Activated CD4-positive, alpha-beta T cell treated with anti-CD3 and anti-CD28 coated beads, Interleukin-2, amount 10 ng/mL, durations not matched to agents 7 days and 5 days (primary cell): ENCODE measurements at places on chromosomes 7 and 10. TPM values are rescaled to one million over a fixed set of nuclear protein-coding genes. Genes with fewer than 3 reads are reported as not detected.
A peak's percentile ranks its signal among the peaks of the same experiment; 100 is the strongest.

DNA sequence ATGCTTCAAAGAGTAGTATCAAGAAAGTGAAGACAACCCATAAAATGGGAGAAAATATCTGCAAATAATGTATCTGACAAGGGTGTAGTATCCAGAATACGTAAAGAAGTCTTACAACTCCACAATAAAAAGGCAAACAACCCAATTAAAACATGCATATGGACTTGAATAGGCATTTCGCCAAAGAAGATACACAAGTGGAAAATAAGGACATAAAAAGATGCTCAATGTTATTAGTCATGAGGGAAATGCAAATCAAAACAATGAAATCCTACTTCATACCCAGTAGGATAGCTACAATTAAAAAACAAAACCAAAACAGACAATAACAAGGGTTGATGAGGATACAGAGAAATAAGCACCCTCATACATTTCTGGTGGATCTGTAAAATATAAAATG, 79.2 kb downstream of the NUDCD3 start:
- H3K4me1 ChIP-seq = peaks cover 11% of the 10 kb centered on the region
- no peaks in the 10 kb centered on the region for H3K27me3 ChIP-seq
- H3K36me3 ChIP-seq = peaks cover 42% of the 10 kb centered on the region
- no peak for DNase-seq
- H3K27ac ChIP-seq = no peak overlapping the region

GRCh38 chr7:132519936-132520335, 56.3 kb downstream of the PLXNA4 start:
- H3K4me3 ChIP-seq = no peak overlapping the region
- peaks cover 18% of the 10 kb centered on the region for H3K4me1 ChIP-seq
- no peaks in the 10 kb centered on the region for H3K27me3 ChIP-seq

- H3K4me1 ChIP-seq = no peaks in the 10 kb centered on the region
- no peak for DNase-seq
- H3K27ac ChIP-seq = no peak overlapping the region
These were observed 220.1 kb downstream of the PPP1R3A start for GRCh38 chr7:113698556-113699220.

- H3K27me3 ChIP-seq = no peaks in the 10 kb centered on the region
- H3K27ac ChIP-seq = no peak overlapping the region
- no peak for DNase-seq
- H3K4me3 ChIP-seq = no peak overlapping the region
- H3K36me3 ChIP-seq = no peaks in the 10 kb centered on the region
These were observed 502.8 kb downstream of the SORCS1 start for GRCh38 chr10:106661767-106662140.

The AKR1E2 gene
- total RNA-seq = 13.8 TPM

The XRCC2 gene
- total RNA-seq = 14.6 TPM

DNA sequence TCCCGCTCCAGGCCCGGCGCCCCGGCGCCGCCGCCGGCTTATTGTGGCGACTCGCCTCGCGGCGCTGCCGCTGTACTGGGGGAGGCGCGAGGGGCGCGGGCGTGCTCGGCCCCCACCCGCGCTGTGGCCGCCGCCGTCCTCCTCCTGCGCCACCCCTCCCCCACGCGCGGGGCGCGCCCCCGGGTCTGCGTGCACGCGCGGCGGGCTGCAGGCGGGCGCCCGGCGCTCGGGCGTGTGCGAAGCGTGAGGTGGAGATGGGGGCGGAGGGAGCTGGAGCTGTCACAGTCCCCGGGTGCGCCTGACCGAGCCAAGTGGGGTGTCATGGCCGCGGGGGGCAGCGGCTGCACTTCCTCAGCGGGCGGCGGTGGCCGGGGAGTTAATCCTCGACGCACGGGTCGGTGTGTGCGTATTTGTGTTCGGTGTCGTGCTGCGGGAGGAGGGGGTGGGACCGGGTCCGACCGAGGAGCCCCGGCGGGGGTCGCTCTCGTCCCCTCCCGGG, 672 bp downstream of the LCOR start:
- peak overlapping the region; percentile 85 for H3K27ac ChIP-seq
- H3K4me3 ChIP-seq = peak overlapping the region; percentile 76
- H3K36me3 ChIP-seq = peaks cover 8% of the 10 kb centered on the region
- peaks cover 48% of the 10 kb centered on the region for H3K4me1 ChIP-seq
- H3K27me3 ChIP-seq = no peaks in the 10 kb centered on the region
- DNase-seq = peak; percentile 87

- no peaks in the 10 kb centered on the region for H3K4me1 ChIP-seq
- H3K27ac ChIP-seq = no peak overlapping the region
- DNase-seq = no peak
- H3K36me3 ChIP-seq = no peaks in the 10 kb centered on the region
These were observed 68.9 kb upstream of the ST8SIA6 start for GRCh38 chr10:17523246-17523753.

The PRLHR gene
- not detected for total RNA-seq

The LBX1 gene
- not detected for total RNA-seq

- no peak for DNase-seq
- H3K27ac ChIP-seq = no peak overlapping the region
- no peaks in the 10 kb centered on the region for H3K36me3 ChIP-seq
- no peak overlapping the region for H3K4me3 ChIP-seq
- no peaks in the 10 kb centered on the region for H3K4me1 ChIP-seq
These were observed 528.9 kb downstream of the MAGI2 start for GRCh38 chr7:78924581-78924980.

DNA sequence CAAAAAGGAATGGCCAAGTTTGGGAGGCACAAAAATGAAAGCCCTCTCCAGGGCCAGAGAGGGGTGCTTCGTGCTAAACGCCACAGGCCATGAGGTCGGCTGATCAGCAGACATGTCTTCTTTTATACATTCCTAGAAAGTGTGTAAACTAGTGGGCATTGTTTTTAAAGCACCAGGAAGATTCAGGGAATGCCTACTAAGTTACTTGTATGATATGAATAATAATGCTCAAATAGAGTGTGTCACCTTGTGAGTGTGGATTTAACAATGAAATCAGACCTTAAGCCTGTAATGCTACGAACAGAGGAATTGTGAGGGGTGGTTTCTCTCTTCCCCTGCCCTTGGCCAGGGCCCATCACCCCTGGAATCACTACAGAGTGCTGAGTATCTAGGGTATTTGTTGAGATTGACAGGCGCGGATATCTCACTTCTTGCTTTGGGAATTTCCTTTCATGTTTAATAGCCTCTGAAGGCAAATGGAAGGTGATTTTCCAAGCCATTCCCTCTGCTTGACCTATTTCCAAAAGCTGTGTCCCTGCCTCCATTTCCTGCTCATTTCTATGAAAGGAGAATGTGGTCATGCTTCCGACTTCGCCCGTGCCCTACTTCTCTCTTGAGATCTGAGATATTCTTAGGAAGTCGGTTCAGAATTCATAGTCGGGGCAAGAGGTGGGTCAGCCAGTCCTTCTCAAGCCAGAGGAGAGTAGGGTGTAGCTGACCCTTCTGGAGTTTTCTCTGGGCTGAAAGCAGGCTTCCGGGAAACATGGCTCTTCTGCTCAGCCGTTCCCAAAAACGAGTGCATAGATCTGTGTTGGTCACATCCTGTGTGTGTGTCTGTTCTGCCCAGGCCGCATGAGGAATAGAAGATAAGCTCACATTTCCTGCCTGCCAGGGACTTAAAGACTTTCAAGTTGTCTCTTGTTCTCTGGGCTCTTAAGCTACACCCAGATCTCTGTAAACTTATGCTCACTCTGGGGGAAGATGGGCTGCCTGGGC, 167.8 kb upstream of the ITGB1 start:
- H3K27ac ChIP-seq = peak overlapping the region; percentile 93
- no peak overlapping the region for H3K4me3 ChIP-seq
- DNase-seq = peak; percentile 61

The CDK6 gene
- 95.4 TPM for total RNA-seq

- no peaks in the 10 kb centered on the region for H3K36me3 ChIP-seq
- no peak overlapping the region for H3K4me3 ChIP-seq
- peaks cover under 1% of the 10 kb centered on the region for H3K27me3 ChIP-seq
- no peak for DNase-seq
- H3K27ac ChIP-seq = no peak overlapping the region
These were observed 210.9 kb downstream of the CREB5 start for GRCh38 chr7:28623105-28623730.

DNA sequence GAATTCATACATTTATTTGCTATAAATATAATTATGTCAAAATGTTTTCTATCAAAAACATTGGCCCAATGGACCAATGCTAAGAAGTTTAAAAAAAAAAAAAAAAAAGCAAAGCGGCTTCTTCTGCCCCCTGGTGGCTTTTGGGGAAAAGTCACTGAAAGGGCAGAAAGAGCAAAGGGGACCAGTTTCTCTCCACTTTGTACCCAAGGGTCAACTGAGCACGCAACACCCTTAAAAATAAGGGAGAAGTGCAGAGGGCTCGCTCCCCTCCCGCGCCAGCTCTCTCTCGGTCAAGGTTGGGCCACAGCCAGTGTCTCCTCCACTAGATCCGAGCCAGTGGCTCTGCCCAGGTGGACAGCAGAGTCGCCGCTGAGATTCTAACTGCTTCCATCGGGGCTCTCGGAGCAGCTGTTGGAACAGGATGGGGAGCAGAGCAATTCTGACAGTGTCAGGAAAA, 136.4 kb upstream of the FGFR2 start:
- DNase-seq = no peak
- peaks cover 24% of the 10 kb centered on the region for H3K27me3 ChIP-seq
- peaks cover 3% of the 10 kb centered on the region for H3K4me1 ChIP-seq
- H3K4me3 ChIP-seq = no peak overlapping the region

- H3K36me3 ChIP-seq = peaks cover 78% of the 10 kb centered on the region
- H3K4me3 ChIP-seq = peak overlapping the region; percentile 92
- peak overlapping the region; percentile 92 for H3K27ac ChIP-seq
- peaks cover 74% of the 10 kb centered on the region for H3K4me1 ChIP-seq
- H3K27me3 ChIP-seq = no peaks in the 10 kb centered on the region
- peak; percentile 76 for DNase-seq
These were observed 12.7 kb downstream of the HNRNPF start for GRCh38 chr10:43396061-43396927.

DNA sequence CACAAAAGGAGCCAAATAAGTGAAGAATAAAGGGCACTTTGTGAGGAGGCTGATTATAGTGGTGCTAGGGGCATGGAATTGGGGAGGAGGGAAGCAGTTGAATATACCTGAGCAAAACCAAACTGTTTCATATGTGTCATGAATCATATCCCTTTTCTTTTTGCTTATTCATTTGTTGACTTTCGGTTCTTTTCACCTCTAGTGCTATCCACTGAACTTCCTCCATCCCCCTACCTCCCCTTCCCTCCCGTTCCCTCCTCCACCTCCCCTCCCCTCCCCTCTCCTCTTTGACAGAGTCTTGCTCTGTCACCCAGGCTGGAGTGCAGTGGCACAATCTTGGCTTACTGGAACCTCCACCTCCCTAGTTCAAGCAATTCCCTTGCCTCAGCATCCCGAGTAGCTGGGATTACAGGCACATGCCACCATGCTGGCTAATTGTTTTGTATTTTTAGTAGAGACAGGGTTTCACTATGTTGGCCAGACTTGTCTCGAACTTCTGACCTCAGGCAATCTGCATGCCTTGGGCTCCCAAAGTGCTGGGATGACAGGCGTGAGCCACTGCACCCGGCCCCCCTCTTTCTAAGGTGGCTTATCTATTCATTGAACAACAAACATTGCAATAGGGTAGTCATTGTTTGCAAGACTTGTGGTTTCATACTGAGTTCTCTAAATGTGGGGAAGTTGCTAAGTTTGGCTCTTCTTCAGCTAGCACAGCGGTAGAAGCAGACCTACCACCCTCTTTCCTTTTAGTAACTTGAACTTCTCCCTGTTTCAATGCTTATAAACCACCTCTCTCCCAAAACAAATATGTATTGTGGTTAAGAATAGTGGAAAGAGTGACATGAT, 150.4 kb upstream of the PRPS1L1 start:
- DNase-seq = no peak
- no peaks in the 10 kb centered on the region for H3K36me3 ChIP-seq
- no peak overlapping the region for H3K27ac ChIP-seq
- H3K4me1 ChIP-seq = peaks cover 9% of the 10 kb centered on the region
- H3K27me3 ChIP-seq = peaks cover 9% of the 10 kb centered on the region

The FAM3C gene
- total RNA-seq = 12.2 TPM

DNA sequence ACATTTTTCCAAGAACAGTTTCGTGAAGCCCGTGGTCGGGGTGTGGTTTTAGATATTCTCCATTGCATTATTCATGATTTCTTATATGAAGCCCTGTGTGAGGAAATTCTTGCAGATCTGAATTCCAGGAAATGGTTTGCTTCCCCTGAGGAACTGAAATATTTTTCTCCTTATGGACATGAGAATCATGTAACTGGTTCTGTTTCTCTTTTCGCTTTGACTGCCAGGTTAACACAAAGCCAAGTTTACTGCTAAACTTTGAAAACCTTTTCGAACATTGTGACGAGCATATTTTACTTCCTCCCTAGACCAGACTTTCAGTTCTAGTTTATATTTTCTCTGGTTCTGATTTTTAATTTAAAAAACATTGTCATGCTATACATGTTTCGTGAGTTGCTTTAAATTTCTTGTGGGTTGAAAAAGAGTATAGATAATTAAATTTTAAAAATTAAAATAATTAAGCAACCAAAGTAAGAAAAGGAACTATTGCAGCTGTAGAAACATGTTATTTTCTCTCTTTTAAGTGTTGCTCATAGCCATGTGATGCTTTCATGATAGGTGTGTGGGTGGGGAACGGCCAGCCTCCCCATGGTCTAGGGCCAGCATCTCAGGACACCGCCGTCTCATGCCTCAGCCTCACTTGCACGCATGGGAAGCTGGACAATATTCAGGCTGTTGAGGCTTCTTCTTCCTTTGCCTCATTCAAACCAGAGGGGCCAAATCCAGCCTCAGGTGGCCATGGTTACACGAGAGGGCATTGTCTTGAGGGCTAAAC, 97.1 kb downstream of the CREB5 start:
- no peak for DNase-seq
- H3K27ac ChIP-seq = no peak overlapping the region
- H3K4me1 ChIP-seq = peaks cover 3% of the 10 kb centered on the region

- peak within 1 kb of the TSS; percentile 83 for H3K4me3 ChIP-seq
- H3K27ac ChIP-seq = peak within 1 kb of the TSS; percentile 85
- peaks cover 31% of the 10 kb centered on the region for H3K4me1 ChIP-seq
- peak; percentile 97 for DNase-seq
- peaks cover 28% of the 10 kb centered on the region for H3K27me3 ChIP-seq
These were observed at the start of gene IQUB for GRCh38 chr7:123534383-123535260. IQUB (minus strand) TSS chr7:123534595; CDS start chr7:123512340, 22,255 bp downstream.

The NEUROD6 gene
- not detected for total RNA-seq

DNA sequence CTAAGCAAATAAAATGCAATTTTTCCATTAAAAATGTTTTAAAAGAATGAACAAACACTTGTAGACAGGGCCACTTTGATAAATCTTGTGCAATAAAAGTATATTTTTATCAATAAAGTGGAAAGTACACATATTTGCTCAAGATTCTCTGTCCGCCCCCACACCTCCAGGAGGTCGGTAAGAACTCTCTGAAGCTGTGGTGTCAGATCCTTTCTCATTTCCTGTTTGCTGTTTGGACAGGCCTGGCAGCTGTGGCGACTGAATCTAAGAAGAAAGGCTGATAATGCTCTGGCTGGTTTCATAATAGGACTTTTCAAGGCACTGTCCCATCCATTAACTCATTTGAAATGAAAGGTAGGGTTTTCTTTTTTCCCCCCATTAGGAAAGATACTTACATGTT, 15.3 kb upstream of the ASB4 start:
- no peaks in the 10 kb centered on the region for H3K27me3 ChIP-seq
- no peak overlapping the region for H3K27ac ChIP-seq

GRCh38 chr10:78217336-78217735, 183.7 kb downstream of the RPS24 start:
- H3K36me3 ChIP-seq = no peaks in the 10 kb centered on the region
- H3K4me1 ChIP-seq = no peaks in the 10 kb centered on the region
- DNase-seq = no peak

The DNAJB9 gene
- total RNA-seq = 13.3 TPM
